Left colon (tissue), 2 donors: ENCODE measurements at places on chromosomes 2 and 18. TPM values are rescaled to one million over a fixed set of nuclear protein-coding genes. Genes with fewer than 3 reads are reported as not detected.
A peak's percentile ranks its signal among the peaks of the same experiment; 100 is the strongest.

RBKS gene
- total RNA-seq = 8.2 TPM

TSPYL6 gene
- total RNA-seq = not detected

DNA sequence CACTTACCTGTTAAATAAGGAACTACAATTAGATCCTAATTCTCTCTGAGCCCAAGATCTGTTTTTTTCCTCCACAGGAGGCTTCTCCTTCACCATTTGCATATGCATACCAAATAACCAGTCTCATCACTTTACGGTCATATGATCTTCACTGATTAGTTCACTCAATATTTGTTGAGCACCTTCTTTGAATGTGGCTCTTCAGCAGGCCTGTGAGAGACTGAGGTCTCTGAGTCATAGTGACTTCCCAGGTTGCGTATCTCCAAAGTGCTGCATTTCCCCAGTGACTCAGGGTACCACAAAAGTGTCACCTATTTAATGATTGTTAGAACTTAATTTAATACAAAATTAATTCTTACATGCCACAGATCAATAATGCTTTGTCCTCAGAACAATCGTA is 108.8 kb upstream of the TRIB2 start:
- DNase-seq = no peak

- no peak for DNase-seq
Measured at GRCh38 chr2:111633643-111634042, 250.3 kb downstream of the ANAPC1 start.

DNA sequence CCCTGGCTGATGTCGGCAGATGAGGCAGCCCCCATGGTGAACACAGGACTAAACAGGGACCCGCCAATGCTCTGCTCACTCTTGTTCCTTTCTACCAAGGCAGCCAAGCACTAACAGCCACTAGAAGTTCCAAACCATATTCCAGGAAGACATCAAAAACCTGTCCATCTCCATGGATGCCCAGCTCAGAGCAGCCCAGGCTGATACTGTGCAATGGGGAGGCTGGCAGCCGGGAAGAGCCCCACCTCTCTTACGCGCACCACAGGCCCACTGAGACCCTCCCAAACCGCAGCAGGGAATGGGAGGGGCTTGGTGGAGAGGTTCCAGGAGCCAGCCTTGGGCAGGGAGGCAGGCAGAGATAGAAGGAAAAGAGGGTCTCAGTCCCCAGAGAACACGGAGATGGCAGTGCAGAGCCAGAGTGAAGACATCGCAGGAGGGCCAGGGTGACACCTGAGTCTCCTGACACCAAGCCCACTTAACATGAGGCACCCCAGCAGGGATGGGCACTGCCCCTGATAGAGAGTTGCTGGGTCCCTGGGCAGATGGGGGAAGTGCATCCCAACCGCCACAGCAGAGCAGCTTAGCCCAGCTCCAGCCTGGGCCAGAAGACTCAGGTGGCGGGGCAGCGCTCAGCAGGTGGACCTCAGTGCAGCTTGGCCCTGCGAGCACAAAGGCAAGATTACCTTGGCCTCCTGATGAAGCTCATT is 3.4 kb downstream of the HS6ST1 start:
- DNase-seq = no peak

TLX2 gene
- not detected for total RNA-seq

DNA sequence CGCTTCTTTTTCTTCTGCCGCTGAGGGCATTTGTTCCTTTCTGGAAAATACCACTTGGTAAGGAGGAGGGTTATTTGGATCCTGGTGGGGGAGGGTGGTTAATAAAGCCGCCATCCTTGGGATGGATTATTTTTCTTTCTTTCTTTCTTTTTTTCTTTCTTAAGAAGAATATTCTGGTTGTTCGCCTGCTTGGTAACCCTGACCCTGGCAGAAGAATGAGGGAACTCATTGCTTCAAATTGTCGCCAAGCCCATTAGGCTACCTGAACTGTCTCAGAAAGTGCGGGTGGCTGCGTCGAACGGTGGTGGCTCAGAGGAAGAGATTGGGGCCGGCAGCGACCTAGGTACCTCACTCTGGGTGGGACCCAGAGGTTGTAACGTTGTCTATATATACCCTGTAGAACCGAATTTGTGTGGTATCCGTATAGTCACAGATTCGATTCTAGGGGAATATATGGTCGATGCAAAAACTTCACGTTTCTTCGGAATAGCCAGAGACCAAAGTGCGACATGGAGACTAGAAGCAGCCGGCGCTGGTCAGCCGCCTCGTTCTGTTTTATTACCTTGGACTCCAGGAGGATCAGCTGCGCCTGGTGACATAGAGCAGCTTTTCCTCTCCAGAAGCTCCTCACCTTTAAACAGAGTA is 1.3 kb upstream of the HOXD4 start:
- peak; percentile 19 for DNase-seq

DNA sequence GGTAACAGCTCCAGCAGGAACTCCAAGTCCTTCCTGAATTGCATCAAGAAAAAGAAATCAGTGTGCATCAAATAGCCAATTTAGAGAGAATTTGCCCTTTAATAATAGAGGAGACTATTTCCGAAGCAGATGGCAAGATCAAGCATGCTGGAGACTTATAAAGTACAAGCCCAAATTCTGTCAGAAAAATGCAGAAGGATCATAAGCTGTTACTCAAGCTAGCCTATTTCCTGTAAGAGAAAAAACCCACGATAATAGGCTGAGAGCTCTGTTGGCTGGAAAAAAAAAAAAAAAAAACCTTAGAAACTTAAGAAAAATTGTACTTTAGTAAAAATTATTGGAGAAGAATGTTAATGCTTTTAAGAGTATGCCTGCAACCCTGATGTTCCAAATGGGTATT is 24.4 kb upstream of the ITM2C start:
- no peak for DNase-seq

TXNDC2 gene
- not detected for total RNA-seq

DNA sequence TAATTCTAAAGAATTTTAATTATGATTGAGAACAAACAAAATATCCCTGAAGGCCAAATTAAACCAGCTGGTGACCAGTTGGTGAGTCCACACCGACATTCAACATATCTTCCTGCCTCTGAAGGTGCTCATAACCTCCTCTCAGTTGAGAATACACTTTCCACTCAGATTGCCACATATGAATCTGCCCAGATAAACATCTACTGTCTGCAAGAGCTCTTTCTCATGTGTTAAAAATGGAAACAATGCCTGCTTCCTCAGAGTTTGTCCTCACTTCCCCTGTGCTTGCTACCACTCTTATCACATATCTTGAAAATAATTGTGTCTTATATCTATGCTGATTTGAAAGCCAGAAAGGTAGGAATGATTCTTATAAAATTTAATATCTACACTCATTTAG is 177.7 kb upstream of the GULP1 start:
- DNase-seq = no peak

GRCh38 chr2:106976548-106976947 is 90.6 kb upstream of the ST6GAL2 start:
- no peak for DNase-seq
